ENCODE measurements at places on chromosomes 3 and 15. TPM values are rescaled to one million over a fixed set of nuclear protein-coding genes. Genes with fewer than 3 reads are reported as not detected.

Gene RFTN1
- 108 TPM for total RNA-seq

Gene CAV3
- total RNA-seq = not detected

Gene FYTTD1
- 67.5 TPM for total RNA-seq

Gene HGD
- 0.13 TPM for total RNA-seq

Gene CGNL1
- total RNA-seq = 4.7 TPM

Gene TMEM115
- 40.9 TPM for total RNA-seq

Gene CHRNA3
- total RNA-seq = not detected

Gene DNAH1
- 6.5 TPM for total RNA-seq
